Suppressor macrophage treated with lipopolysaccharide for 1 hour (primary cell): ENCODE measurements at places on chromosomes 6 and 20.

DNA sequence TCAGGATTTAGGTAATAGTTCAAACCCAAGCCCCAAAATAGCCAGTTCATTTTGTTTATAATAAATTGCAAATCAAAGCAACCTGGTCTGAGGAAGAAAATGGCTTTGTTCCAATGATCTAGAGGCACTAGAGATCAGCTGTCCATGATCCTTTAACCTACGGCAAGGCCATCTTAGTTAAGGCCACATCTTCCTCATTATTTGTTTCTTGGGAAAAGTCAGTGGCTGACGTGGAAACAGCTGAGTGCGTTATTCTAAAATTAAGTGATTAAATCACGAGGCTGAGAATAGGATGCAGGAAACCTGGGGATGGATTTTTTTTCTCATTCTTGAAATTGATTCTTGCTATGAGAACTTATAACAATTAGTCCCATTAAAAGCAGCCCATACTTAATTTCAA is 10.1 kb upstream of the TENT5A start:
- DNase-seq, result peak; percentile 38

DNA sequence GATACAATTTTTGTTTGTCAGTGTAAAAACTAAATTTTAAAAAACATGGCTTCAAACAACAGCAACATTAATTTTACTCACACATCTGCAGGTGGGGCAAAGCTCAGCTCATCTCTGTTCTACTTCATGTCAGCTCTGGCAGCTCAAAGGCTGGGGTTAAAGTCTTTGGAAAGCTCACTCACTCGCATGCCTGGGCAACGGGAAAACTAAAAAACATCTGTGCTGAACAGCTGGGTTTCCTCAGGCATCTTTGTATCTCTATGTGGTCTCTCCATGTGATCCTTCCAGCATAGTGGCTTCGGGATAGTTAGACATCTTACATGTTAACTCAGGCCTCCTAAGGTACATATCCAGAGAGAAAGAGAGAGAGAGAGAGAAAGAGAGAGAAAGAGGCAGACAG is 499.6 kb downstream of the RFPL4B start:
- DNase-seq, result no peak

- DNase-seq, result no peak
These were observed 212.6 kb upstream of the RAB32 start for GRCh38 chr6:146331013-146331412.

DNA sequence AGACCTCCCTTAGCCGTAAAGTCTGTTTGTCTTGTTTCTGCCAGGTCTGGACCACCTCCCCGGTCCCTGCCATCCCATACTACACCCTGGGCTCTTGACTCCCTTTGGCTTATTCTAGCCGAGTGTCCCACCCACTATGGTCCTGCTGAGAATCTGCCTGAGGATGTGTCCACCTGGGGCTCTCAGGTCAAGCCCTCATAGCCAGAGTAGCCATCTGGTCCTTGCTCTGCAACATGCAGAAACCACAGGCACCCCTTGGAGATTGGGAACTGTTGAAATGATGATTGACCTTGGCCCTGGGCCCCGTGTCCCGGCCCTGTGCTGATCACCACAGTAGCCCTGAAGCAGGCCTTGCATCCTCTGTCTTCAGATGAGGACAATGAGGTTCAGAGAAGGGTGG is 44.0 kb downstream of the VSTM2L start:
- DNase-seq, result no peak

GRCh38 chr6:169530752-169531123 is 171.1 kb downstream of the WDR27 start:
- no peak for DNase-seq

GRCh38 chr6:50213146-50213545 is 163.4 kb upstream of the DEFB112 start:
- DNase-seq, result no peak

DNA sequence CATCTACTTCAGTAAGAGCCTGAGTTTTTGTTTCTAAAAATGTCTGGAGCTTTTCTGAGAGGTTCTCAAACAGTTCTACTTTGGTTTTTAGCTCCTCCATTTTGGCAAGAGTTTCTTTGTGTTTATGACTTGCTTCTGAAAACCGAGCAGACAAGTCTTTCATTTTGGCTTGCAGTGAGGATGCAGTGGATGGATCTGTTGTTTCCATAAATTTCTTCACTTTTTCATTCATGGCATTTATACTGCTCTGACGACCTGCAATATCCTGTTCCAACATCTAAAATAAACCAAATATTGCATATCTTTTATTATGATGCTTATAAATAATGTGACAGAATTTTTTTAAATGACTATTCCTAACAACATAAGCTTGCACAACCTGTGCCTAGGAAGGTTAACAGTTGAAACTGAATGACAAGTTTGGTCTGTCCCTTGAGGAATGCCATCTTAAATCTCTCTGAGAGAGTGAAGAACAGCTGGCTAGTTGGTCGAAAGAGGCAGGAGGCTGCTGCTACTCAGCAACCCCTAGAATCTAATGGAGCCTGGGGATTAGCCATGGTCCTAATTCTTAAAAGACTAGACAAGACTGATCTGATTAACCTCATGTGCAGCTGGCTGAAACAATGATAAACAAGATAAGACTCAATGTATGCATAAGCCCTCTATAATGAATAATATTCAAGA is 69.8 kb downstream of the DST start:
- DNase-seq, result no peak

DNA sequence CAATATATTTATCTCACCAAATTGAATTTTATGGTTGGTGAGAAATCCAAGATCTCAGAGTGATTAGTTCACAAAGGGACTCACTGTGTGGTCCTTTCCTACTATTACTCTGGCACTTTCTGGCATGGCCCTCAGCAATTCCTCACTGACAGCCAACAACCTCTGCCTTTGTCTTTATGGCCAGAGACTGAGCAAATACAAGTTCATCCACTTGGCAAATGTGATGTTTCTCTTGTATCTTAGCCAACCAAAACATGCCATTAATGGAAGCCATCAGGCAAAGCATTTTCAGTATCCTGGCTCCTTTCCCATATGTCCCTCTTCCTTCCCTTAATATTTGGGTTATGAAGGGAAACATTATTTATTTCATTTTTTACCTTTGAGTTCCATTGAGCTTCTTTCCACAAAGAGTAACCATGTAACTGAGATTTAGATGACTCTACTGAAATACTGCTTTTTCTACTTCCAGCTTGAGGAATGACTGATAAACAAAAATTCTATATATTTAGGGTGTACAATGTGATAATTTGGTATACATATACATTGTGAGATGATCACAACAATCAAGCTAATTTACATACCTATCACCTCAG is 30.8 kb upstream of the SMLR1 start:
- DNase-seq, result no peak

GRCh38 chr6:7646394-7646793 is 56.4 kb downstream of the SNRNP48 start:
- DNase-seq, result no peak

GRCh38 chr6:123007885-123008284 is 11.8 kb downstream of the CLVS2 start:
- no peak for DNase-seq

DNA sequence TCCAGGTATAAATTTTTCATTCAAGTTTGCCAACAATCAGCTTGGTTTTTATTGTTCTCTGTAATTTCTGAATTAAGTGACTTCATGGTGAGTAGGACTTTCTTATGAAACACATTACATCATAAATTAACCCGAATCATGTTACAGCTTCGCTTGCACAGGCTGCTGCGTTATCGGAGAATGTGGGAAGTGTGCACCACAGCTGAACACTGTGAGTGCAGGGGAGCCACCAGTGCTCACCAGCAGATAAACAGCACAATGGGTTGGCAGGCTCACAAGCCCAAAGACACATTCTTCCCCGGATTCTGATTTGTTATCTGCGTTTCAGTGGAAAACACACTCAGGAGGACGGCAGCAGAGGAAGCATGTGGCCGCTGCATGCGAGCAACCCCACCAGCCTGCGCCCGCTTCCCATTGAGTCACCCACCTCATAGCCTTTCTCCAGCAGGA is 121.1 kb downstream of the GMDS start:
- peak; percentile 44 for DNase-seq

- DNase-seq, result no peak
These were observed 191.8 kb upstream of the MAN1A1 start for GRCh38 chr6:119541132-119541905.
